ENCODE measurements at places on chromosomes 1 and 21.

DNA sequence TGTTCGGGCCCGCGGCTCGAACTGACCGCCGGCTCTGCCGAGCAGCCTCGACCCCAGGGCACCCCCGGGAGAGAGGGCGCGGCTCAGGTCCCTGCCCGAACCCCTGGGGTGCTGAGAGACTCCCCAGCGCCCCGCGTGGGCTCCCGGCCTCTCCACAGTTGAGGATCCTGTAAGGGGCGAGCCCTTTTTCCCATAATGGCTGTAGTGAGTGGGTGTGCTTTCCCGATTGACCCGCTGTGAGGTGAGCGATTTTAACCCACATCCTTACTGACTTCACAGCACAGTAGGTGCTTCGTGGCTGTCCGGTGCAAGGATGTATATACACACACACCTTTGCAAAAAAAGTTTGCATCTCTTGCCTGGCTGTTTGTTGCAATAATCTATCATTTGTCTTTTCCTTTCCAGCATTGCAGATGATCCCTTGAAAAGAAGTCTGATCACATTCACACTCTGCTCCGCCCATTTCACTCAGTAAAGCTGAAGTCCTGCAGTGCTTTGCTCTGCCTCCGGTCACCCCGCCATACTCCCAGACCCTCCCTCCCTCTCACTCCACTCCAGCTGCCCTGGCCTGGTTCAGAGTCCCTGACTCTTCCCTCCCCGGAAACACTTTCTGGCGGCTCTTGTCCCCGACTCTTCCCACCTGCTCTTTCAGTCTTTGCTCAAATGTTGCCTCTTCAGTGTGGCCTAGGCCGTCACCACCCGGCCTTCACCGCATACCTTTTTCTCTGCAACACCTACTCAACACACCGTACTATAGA lies 955 bp upstream of the UBE2G2 start:
- no peak for DNase-seq

DNA sequence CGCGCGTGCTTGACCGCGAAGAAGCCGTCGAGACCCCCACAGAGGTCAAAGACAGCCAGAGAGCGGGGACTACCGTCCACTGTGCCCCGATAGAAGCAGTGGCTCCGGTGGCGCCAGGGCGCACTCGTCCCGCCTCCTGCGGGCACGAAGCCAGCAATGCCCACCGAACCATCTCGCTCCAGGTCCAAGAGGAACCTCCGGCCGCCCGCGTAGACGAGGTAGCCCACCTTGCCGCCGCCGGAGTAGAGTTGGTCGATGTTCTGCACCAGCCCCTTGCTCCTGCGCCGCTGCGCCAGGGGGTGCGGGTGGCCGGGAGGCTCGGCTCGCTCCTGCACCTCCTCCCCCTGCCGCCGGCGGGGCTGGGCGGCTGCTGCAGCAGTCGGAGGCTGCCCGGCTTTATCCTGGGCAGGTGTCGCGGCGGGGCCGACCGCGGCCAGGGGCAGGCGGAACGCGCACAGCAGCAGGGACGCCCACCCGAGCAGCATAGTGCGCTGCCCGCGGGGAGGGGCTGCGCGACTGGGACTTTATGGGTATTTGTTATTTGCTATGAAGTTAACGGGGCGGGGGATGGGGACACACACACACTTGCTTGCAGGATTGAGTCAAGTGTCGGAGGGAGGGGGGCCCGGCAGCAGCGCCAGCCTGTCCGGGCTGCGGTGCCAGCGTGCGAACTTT lies 844 bp downstream of the ADAMTS5 start:
- no peak for DNase-seq

- DNase-seq: no peak
Measured at GRCh38 chr1:211951856-211952255, 83.5 kb downstream of the INTS7 start.

- DNase-seq: no peak
Measured at GRCh38 chr1:73040811-73041210, 758.5 kb upstream of the NEGR1 start.

GRCh38 chr1:201468844-201469644 lies at the start of gene PHLDA3:
Gene PHLDA3 (minus strand): TSS chr1:201469188. CDS start chr1:201468786, 402 bp downstream.
- DNase-seq: peak; percentile 40

DNA sequence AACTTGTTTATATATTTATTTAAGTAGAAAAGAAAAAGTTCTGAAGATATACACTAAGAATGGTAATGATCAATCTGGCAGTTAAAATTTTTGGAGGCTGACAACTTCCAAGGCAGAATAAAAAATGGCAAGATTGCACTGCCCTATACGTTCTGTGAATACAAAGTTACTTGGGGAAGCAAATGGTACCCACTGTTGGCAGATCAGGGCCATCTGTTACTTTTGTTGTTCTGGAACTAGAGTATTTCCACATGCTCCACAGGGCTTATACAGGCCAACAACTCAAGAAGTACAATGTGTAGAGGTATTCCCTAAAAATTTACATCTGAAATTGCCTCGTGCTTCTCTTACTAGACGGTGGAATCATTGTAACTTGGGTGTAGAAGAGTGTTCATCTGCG lies 53.2 kb downstream of the AHCTF1 start:
- no peak for DNase-seq

GRCh38 chr1:183080406-183080805 lies 57.2 kb downstream of the LAMC1 start:
- no peak for DNase-seq

DNA sequence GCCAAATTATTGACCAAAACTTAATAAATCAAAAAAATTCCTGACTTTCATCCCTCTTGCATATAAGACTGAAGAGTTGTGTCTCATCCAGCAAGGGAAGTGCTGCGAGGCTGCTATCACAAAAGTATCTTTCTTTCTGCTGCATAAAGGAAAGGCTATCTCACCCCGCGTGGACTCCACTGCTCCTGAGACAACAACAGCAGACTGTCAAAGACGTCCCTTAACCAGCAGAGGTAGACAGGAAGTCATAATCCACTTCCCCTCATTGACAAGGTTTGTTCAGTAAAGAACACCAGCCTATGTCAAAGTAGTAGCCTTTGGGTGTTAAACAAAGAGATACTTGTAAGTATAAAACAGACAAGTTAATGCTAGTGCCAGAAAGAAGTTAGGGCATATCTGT lies 29.4 kb downstream of the VPS26C start:
- DNase-seq: no peak

DNA sequence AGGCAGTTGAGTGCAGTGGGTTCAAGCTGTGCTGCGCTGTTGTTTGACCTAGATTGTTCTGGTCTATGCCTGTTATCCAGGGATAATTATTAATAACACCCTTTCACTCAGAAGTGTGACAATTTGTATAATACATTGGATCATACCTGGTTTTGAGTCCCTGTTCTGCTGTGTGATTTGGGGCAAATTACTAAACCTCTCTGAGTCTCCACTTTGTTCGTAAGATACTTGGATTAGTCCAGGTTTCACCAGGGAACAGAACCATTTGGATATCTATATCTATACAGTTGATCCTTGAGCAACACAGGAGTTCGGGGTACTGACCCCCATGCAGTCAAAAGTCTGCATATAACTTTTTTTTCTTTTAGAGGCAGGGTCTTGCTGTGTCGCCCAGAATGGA lies 2.3 kb downstream of the NENF start:
- DNase-seq: no peak

DNA sequence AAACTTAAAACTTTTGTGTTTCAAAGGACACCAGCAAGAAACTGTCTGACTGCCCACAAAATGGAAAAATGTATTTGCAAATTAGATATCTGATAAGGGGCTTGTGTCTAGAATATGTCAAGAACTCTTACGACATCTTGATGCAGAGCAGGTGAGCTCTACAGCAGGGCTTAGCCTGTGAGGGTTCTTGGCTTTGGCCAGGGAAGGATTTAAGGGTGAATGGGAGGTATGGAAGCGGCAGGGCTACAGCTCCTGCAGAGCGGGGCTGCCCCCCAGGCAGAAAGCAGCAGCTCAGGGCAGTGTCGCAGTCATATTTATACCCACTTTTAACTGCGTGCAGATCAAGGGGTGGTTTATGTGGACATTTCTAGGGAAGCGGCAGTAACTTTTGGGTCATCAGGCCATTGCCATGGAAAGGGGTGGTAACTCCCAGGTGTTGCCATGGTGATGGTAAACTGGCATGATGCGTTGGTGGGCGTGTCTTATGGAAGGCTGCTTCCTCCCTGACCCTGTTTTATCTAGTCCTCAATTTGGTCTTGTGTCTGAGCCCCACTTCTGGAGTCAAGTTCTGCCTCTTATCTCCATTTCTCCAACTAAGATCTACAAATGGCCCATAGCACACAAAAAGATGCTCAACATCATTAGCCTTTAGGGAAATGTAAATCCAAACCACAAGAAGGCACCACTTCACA lies 23.2 kb downstream of the MORN1 start:
- no peak for DNase-seq

DNA sequence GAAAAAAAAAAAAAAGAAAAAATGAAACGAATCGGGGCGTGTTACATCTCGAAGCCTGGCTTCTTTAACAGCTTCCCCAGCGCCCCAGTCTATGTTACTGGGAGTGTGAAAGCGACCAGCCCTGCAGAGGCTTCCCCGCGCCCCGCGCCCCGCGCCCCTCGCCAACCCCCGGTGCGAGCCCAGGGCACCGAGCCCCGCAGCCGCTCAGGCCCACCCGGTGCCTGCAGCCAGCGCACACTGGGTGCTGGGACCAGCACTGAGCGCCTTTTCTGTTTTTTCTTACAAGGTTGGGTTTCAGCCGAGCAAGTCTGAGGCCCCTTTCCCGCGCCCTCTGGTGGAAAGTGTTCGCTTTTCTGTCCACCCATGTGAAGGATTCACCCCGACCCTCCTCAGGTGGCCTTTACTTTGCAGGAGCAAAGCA lies 42.1 kb upstream of the ZNF496 start:
- peak; percentile 33 for DNase-seq

GRCh38 chr1:111275079-111275478 lies 15.6 kb upstream of the CHIA start:
- peak; percentile 54 for DNase-seq

DNA sequence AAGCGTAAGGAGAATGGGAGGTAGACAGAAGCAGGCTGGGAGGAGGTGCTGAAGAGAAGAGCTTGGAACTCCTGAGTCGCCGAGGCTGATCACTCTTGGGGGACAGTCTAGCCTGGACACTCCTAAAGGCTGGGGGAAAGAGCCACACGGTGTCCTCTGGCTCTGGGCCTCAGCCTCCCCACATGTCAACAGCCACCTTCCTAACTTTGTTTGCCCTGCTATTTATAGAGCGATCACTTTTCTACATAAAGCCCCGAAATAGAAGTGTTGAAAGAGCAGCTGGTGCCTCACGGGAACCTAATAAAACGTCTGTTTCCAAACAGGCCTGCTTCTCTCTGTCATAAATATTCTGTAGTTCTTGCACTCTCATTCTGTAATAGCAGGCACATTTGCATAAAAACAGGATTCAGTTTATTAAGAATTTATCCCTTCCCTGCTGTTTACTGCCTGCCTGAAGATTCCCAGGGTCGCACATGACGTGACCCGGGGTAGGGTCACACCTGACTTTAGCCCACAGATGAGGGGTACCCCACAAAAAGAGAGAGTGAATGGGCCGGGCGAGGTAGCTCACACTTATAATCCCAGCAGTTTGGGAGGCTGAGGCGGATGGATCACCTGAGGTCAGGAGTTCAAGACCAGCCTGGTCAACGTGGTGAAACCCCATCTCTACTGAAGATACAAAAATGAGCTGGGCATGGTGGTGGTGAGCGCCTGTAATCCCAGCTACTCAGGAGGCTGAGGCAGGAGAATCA lies 212.5 kb downstream of the TOMM20 start:
- no peak for DNase-seq

- DNase-seq: no peak
Measured at GRCh38 chr1:159838715-159839114, 12.0 kb downstream of the SLAMF8 start.

DNA sequence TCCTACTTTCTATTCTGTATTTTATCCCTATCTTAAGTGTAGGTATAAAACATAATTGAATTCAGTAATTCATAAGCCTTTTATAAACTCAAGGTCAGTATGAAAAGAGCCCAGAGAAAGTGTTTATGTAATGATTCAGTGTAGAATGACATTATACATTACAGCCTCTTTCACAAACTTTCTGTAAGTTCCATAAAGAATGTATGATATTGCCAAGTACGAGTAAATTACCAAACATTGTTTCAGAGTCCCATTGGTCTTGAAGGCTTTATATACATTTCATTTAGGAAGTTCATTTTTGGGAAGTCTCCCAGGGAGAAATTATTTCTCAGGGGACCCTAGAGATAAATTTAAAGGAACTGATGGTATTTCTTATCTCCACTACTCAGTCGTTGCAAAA lies 37.8 kb upstream of the VAMP3 start:
- DNase-seq: no peak

DNA sequence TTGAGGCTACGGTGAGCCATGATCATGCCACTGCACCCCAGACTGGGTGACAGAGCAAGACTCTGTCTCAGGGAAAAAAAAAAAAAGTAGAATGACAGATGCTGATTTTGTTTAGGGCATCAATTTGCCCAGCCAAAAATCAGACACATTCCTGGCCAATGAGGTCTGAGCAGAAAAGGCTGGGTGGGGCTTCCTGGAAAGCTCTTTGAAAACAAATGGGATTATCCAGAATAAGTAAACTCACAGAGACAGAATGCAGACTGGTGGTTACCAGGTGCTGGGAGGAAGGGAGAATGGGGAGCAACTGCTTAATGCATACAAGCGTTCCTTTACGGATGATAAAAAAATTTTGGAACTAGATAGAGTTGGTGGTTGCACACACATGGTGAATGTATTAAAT lies 10.1 kb upstream of the CITED4 start:
- no peak for DNase-seq

- no peak for DNase-seq
Measured at GRCh38 chr1:79353224-79353623, 346.7 kb upstream of the ADGRL4 start.

DNA sequence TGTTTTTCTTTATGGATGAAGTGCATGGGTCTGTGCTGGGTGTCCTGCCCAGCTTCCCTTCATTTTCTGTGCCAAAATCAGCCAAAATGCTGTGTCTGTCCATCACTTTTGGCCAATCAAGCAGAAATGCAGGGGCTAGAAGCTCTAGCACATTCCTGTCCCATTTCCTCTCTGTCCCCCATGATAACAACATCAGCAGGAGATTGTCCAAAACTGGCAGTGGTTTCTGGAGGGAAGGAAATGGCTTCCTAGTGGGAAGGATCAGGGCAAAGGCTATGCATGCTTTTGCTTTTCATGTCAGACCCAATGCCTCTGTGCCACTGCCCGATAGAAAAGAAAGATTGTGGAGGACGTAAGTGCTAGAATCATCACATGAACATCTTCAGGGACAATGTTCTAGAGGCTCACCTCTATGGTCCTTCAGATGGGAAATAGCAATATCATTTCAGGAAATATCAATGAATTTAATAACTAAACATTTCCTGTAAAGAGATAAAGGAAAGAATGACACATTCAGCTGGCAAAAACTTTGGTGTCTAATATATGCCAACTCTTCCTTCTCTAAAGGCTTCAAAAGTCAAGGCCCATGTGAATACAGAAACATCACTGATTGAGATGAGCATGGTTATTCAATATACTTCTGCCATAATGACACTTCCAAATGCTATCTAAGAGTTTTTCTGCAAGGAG lies 107.5 kb downstream of the SETD4 start:
- DNase-seq: no peak

Data from stimulated activated naive CD4-positive, alpha-beta T cell treated with Interleukin-2 at 50 U/mL for 16 hours (primary cell).